ENCODE measurements at places on chromosomes 5 and 9. TPM values are rescaled to one million over a fixed set of nuclear protein-coding genes. Genes with fewer than 3 reads are reported as not detected.

- no peak overlapping the region for H3K4me3 ChIP-seq
- H3K4me1 ChIP-seq: peaks cover 13% of the 10 kb centered on the region
- H3K27ac ChIP-seq: no peak overlapping the region
- no peaks in the 10 kb centered on the region for H3K27me3 ChIP-seq
Measured at GRCh38 chr5:141634720-141635119, 1.9 kb downstream of the HDAC3 start.

DNA sequence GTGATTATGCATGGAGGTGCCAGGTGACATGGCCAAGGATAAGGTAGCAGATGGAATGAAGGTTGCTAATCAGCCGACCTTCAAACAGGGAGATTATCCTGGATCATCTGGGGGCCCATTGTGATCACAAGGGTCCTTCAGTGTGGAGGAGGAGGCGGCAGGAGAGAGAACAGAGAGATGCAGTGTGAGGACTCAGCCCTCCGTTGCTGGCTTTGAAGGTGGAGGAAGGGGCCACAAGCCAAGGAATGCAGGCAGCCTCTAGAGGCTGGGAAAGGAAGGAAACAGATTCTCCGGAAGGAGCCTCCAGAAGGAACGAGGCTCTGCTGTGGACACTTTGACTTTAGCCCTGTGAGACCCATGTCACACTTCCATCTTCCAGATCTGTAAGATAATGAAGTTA, 27.4 kb upstream of the EEIG1 start:
- H3K36me3 ChIP-seq: no peaks in the 10 kb centered on the region
- no peak for DNase-seq
- H3K27me3 ChIP-seq: no peaks in the 10 kb centered on the region
- H3K4me3 ChIP-seq: no peak overlapping the region
- no peak overlapping the region for H3K27ac ChIP-seq

DNA sequence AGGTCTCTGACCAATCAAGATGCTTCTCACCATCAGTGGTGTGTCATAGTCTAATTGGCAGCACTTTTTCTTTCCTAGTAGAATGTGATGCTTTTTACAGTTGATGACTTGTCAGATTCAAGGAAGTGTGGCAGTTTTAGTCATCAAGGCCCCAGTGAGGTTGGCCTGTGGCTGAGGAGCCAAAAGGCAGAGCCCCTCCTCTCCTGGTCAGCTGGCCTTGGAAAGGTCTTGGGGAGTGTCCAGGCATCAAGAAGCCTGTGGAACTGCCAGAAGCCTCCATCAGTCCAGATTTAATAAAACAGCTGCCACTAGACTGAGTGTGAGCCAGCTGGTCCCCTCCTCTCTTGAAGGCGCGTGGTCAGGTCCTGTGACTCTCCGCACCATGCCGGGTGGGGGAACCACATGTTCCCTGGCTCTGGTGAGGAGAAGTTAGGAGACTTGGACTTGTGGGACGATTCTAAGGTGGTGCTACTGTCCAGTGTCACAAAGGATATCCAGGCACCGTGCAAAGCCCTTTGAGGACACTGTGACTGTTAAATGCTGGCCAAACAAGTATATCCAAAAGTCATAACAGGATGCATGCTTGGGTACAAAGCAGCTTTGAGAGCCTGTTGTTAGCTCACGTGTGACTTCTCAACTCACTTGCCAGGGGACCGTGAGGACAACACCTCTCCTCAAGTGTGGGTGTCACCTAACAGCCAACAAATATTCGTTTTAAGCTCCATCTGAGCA, 6.1 kb upstream of the ANGPTL2 start:
- DNase-seq: peak; percentile 51
- no peaks in the 10 kb centered on the region for H3K27me3 ChIP-seq
- H3K36me3 ChIP-seq: no peaks in the 10 kb centered on the region
- H3K4me1 ChIP-seq: peaks cover 12% of the 10 kb centered on the region

DNA sequence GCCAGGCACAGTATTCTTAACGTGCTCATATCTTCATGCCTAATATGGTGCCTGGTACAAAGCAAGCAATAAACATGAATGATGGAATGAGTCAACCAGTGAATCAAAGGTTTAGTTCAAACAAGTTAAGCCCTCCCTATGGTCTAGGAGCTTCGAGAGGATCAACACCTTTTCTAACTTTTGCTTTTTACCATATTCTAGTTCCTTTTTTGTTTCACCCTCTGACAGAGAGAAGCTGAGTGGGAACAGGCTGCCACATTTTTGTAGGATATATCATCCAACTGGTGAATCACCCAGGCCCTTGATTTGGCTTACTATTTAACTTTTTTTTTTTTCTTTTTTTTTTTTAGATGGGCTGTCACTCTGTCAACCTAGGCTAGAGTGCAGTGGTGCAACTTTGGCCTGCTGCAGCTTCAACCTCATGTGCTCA, 39.3 kb upstream of the TNC start:
- H3K4me1 ChIP-seq: no peaks in the 10 kb centered on the region
- H3K27me3 ChIP-seq: no peaks in the 10 kb centered on the region
- no peak for DNase-seq
- H3K4me3 ChIP-seq: no peak overlapping the region

GRCh38 chr5:117220730-117221129, 646.1 kb upstream of the SEMA6A start:
- H3K4me1 ChIP-seq: no peaks in the 10 kb centered on the region
- no peaks in the 10 kb centered on the region for H3K36me3 ChIP-seq
- H3K4me3 ChIP-seq: no peak overlapping the region
- DNase-seq: no peak

- H3K4me3 ChIP-seq: no peak overlapping the region
- no peaks in the 10 kb centered on the region for H3K27me3 ChIP-seq
- no peaks in the 10 kb centered on the region for H3K4me1 ChIP-seq
- H3K27ac ChIP-seq: no peak overlapping the region
Measured at GRCh38 chr9:90770927-90771326, 30.7 kb upstream of the SYK start.

GRCh38 chr9:112013266-112013665, 116.7 kb downstream of the UGCG start:
- H3K4me1 ChIP-seq: no peaks in the 10 kb centered on the region
- H3K36me3 ChIP-seq: no peaks in the 10 kb centered on the region
- no peaks in the 10 kb centered on the region for H3K27me3 ChIP-seq
- H3K4me3 ChIP-seq: no peak overlapping the region
- no peak for DNase-seq

DNA sequence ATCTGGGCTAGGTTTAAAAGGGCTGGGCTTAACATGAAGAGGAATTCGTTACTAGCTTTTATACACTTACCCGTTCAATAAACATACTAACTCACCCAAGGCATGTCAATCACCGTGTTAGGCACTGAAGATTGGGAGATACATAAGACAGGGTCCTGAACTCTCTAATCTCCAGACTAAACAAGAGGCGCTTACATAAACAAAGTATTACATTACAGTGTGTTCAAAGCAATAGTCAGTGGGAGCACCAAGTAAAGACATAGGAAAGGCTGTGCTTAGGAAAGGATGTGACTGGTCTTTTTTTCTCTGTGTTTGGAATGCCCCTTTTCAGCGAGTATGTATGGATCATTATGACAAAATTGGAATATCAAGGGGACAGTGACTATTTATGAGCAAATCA, 203.6 kb upstream of the ADRA1B start:
- no peaks in the 10 kb centered on the region for H3K27me3 ChIP-seq
- no peak overlapping the region for H3K4me3 ChIP-seq
- H3K36me3 ChIP-seq: no peaks in the 10 kb centered on the region
- H3K27ac ChIP-seq: no peak overlapping the region
- no peak for DNase-seq

DNA sequence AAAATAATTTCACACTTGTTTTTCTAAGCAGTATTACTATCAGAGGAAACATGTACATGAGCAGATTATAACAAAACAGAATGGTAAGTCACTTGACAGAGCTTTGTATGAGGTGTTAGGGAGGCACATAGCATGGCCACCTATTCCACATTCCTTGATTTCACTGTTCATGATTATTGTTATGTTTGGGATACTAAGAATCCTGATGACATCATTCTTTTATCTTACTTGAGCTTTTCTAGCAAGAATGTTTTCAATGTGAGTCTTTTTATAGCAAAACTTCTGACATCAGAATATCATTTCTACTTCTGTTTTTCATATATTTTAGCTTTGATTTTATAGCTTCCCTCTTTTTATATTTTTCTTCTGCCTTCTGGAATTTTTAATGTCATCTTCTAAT, 208.2 kb downstream of the DMRTA1 start:
- H3K27me3 ChIP-seq: no peaks in the 10 kb centered on the region
- H3K4me3 ChIP-seq: no peak overlapping the region
- H3K36me3 ChIP-seq: no peaks in the 10 kb centered on the region

Gene SH2D3C
- total RNA-seq: 4.6 TPM

Data from ovary (tissue), 10 donors.